Activated CD8-positive, alpha-beta T cell treated with anti-CD3 and anti-CD28 coated beads, Interleukin-2, amount 10 ng/mL, durations not matched to agents 7 days and 5 days (primary cell): ENCODE measurements at places on chromosomes 12 and 14. TPM values are rescaled to one million over a fixed set of nuclear protein-coding genes. Genes with fewer than 3 reads are reported as not detected.

GRCh38 chr12:104957719-104958000 lies 430 bp downstream of the SLC41A2 start:
- no peaks in the 10 kb centered on the region for H3K36me3 ChIP-seq
- H3K27me3 ChIP-seq: peaks cover 48% of the 10 kb centered on the region

DNA sequence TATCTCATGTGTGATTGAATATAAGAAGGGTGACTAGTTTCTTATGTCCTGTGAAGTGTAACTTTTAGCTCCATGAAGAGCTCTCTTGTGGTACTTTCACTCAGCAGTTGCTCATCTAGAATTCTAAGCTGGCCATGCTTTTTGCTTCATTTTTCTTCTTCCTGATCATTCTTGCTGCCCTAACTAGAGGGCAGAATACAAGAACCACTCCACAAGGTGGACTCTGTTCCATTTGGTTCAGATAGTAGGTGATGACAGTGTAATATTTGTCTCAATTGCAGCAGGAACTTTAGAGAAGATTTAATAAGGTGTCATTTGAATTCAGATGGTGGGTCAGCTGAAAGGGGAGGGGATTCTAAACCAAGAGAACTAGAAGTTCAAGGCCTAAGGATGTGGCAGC lies 17.6 kb downstream of the WDR20 start:
- H3K36me3 ChIP-seq: peaks cover 23% of the 10 kb centered on the region
- peaks cover 5% of the 10 kb centered on the region for H3K4me1 ChIP-seq
- no peak for DNase-seq
- no peak overlapping the region for H3K27ac ChIP-seq
- H3K27me3 ChIP-seq: no peaks in the 10 kb centered on the region

DNA sequence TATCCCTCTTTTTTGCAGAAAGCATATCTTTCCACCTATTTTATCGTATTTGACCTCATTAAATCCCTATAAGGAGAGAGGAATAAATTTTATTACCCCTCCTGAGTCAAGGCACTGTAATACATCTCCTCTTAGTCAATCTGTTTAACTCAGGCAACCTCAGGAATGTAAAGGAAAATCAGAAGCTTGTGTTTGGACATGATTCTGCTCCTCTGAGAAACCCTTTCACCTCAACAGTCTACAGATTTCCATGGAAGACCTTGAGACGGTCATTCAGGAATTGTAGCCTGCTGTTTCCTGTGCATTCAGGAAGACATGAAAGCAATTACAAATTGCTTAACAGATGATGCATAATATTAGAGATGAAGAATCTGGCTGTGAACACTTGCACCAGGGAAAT lies 360.8 kb downstream of the PAWR start:
- DNase-seq: no peak
- no peak overlapping the region for H3K27ac ChIP-seq
- no peaks in the 10 kb centered on the region for H3K36me3 ChIP-seq

GRCh38 chr14:55454264-55455002 lies 14.0 kb upstream of the TBPL2 start:
- H3K4me1 ChIP-seq: no peaks in the 10 kb centered on the region
- H3K4me3 ChIP-seq: no peak overlapping the region
- peaks cover 14% of the 10 kb centered on the region for H3K27me3 ChIP-seq
- H3K27ac ChIP-seq: no peak overlapping the region
- no peaks in the 10 kb centered on the region for H3K36me3 ChIP-seq
- no peak for DNase-seq

DNA sequence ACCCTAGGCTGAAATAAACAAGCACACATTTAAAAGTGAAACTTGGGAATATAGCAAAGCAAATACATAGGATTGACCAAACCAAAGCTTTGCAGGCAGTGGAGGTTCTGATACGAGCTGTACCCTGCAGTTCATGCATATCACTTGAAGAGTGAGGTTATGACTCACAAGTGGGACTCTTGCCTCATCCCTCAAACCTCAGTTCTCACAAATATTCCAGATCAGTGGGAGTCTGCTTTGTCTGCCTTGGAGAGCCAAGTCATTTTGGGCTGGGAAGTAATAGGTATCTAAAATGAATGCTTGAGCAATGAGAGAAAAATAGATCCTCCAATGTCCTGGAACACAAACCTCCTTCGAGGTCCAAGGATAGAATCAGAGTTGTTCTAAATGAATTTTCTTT lies 116.4 kb downstream of the LRIG3 start:
- H3K4me1 ChIP-seq: no peaks in the 10 kb centered on the region
- no peak overlapping the region for H3K4me3 ChIP-seq
- no peak for DNase-seq
- no peak overlapping the region for H3K27ac ChIP-seq
- H3K27me3 ChIP-seq: no peaks in the 10 kb centered on the region
- H3K36me3 ChIP-seq: no peaks in the 10 kb centered on the region

GRCh38 chr14:21017528-21018245 lies 7.2 kb downstream of the NDRG2 start:
- H3K4me3 ChIP-seq: no peak overlapping the region
- H3K27ac ChIP-seq: no peak overlapping the region
- no peak for DNase-seq
- no peaks in the 10 kb centered on the region for H3K36me3 ChIP-seq
- no peaks in the 10 kb centered on the region for H3K4me1 ChIP-seq

DNA sequence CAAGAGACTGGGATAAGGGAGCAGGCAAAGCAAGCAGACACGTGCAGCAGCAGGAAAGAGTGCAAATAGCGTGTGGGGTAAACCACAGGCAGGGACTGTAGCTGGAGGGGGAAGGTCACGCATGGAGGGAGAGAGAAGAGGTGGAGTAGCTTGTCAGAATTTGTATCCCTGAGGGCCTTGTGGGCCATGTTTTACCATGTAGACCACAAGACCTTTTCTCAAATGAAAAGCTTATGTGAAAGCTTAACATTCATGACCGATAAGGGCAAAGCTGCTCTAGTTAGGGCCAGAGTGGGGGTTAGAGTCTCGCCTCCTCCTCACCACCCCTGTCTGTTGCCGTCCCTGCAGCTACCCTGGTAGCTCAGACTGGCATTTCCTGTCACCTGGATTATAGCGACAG lies 152.9 kb upstream of the E2F7 start:
- no peaks in the 10 kb centered on the region for H3K36me3 ChIP-seq
- H3K4me1 ChIP-seq: no peaks in the 10 kb centered on the region
- DNase-seq: no peak
- no peaks in the 10 kb centered on the region for H3K27me3 ChIP-seq

DNA sequence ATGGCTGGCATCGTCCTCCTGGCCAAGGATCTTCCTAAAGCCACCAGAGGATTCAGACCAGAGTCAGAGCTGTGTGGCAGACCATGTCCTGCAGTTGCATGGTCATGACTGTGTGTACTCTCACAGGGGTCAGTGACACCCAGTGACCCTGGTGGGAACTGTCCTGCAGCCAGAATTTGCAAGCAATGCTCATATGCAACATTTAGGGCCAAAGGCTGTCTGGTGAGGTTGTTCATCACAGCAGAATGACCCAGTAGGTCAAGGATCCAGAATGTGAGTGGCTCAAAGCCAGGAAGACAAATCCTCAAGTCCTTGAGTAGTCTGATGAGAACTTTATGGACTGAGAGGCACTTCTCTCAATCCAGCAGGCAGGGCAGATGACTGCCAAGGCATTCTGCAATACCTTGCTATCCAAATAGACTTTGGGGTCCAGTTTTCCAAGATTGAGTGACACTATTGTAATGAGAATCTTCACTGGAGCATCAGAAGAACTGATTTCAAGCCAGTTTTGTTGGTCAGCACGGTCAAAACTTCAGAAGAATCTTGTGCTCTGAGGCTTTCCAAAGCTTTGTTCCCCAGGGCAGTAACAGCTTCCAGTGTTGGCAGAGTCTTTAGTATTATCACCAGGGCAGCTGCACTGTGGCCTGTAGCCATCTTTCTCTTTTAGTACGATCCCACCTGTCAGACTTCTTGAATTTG lies 122.0 kb downstream of the PTCSC3 start:
- no peak overlapping the region for H3K27ac ChIP-seq
- H3K36me3 ChIP-seq: no peaks in the 10 kb centered on the region
- DNase-seq: no peak
- H3K27me3 ChIP-seq: peaks cover 29% of the 10 kb centered on the region
- H3K4me3 ChIP-seq: no peak overlapping the region

DNA sequence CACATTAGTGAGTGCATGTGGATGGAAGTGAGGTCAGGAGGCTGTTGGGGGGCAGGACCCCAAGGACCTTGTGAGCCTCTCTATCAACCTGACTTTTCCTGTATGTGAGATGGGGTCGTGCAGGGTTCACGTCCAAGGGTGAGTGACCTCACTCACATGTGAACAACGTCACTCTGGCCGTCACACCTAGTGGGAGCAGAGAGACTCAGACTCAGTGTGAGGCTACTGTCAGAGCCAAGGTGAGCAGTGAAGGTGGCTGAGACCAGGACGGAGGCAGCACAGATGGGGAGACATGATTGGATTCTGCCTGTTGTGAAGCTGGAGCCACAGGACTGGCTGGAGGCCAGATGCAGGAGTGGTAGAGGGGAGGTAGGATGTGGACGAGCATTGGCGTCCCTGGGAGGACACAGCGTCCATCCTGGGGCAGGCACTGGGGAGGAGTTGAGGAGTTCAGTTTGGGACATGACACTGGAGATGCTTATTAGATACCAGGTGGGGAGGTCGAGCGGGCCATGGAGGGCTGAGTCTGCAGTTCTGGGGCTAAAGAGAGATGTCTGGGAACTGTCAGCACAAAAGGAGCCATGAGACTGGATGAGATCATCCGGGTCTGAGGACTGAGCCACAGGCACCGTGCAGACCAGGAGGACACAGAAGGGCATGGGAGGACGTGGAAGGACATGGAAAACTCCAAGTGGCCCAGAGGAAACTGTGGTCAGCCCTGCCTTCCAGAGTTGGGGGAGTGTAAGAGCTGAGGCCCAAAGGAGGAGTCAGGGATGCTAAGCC lies 92.8 kb downstream of the LGMN start:
- H3K4me1 ChIP-seq: peaks cover 88% of the 10 kb centered on the region
- H3K27me3 ChIP-seq: no peaks in the 10 kb centered on the region
- peak overlapping the region; percentile 49 for H3K4me3 ChIP-seq
- H3K36me3 ChIP-seq: peaks cover 85% of the 10 kb centered on the region
- DNase-seq: no peak

GRCh38 chr12:88361493-88361892 lies 218.8 kb downstream of the KITLG start:
- H3K4me3 ChIP-seq: no peak overlapping the region
- no peak overlapping the region for H3K27ac ChIP-seq
- H3K4me1 ChIP-seq: no peaks in the 10 kb centered on the region
- H3K27me3 ChIP-seq: no peaks in the 10 kb centered on the region

DNA sequence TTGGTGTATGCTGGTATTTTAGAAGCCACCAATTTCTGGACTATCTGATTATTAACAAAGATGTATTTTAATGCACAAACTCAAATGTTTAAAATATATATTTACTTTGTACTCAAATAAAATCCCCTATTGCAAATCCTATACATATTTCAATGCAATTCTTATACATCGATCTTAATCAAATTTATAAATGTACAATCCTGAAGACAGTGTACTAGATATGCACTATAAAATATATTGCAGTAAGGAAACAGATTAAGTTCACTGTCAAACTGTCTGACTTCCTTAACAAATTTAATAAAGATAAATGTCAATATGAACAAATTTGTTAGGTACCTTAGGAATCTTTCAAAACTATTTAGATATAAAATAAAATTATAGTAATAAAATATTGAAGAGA lies 43.9 kb downstream of the FOXA1 start:
- no peaks in the 10 kb centered on the region for H3K27me3 ChIP-seq
- no peak overlapping the region for H3K4me3 ChIP-seq
- no peak for DNase-seq
- no peaks in the 10 kb centered on the region for H3K36me3 ChIP-seq

- H3K27ac ChIP-seq: no peak overlapping the region
- no peak overlapping the region for H3K4me3 ChIP-seq
- H3K4me1 ChIP-seq: peaks cover 6% of the 10 kb centered on the region
- H3K27me3 ChIP-seq: peaks cover 5% of the 10 kb centered on the region
Measured at GRCh38 chr12:102920271-102920670, 3.2 kb upstream of the PAH start.

DNA sequence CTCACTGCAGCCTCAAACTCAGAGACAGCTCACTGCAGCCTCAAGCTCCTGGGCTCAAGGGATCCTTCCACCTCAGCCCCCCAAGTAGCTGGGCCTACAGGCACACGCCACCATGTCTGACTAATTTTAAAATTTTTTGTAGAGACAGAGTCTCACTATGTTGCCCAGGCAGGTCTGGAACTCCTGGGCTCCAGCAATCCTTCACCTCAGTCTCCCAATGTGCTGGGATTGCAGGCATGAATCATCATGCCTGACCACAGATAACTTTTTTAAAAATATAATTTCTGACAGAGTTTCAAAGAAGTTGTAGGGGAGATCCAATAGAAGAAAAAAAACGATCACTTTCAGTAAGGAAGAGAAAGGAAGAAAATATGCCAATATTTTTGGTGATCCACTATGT lies 189.7 kb upstream of the CDKN3 start:
- no peak overlapping the region for H3K27ac ChIP-seq
- DNase-seq: no peak
- H3K27me3 ChIP-seq: peaks cover 13% of the 10 kb centered on the region
- H3K4me3 ChIP-seq: no peak overlapping the region
- no peaks in the 10 kb centered on the region for H3K4me1 ChIP-seq

DNA sequence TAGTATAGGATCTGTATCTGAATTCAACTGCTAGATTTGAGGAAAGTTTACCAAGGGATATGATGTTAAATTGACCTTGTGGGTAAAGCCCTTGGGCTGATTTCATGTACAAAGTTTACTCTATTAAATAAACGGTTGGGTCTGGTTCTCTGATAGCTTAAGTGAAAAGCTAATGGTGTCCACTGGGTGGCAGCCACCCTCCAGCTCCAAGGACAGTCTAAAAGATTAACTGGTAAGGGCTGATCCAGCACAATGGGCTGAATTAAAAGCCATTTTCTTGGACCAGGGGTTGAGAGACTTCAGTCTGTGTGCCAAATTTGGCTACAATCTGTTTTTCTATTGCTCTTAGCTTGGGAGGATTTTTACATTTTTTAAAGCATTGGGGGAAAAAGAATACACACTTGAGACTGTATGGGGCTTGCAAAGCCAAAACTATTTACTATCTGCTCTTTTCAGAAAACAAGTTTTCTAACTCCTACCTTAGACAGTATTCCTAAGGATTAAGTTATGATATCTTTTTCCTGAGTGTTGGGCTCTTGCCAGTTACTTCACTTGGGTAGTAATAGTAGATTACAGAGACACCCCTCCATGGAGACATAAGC lies 116.5 kb downstream of the GPHN start:
- H3K27ac ChIP-seq: no peak overlapping the region
- H3K36me3 ChIP-seq: peaks cover 5% of the 10 kb centered on the region

DNA sequence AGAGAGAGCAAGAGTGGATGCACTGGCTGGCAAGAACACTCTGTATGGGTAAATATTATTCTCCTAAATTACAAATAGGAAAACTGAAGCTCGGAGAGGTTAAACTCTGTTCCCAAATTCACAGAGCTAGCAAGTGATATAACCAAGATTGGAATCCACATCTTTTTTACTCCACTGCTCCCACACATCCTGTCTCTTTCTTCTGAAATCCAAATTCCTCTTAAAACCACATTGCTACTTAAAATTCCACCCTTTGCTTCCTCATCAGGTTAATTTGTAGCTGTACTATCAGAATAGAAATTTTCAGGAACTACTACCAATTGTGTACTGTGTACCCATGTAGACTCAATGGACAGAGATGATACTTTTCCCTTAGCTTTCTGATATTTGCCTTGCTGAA lies 74.4 kb downstream of the ARMH4 start:
- H3K4me3 ChIP-seq: no peak overlapping the region
- no peak overlapping the region for H3K27ac ChIP-seq
- no peaks in the 10 kb centered on the region for H3K36me3 ChIP-seq
- H3K4me1 ChIP-seq: no peaks in the 10 kb centered on the region

SLC16A7 gene
- 38.8 TPM for total RNA-seq

CDKN1B gene
- 96.7 TPM for total RNA-seq

ZFHX2 gene
- total RNA-seq: 1.5 TPM

PRB2 gene
- not detected for total RNA-seq

RHEBL1 gene
- 9.9 TPM for total RNA-seq

RAPGEF3 gene
- total RNA-seq: 0.24 TPM

AQP6 gene
- not detected for total RNA-seq

TMEM132C gene
- total RNA-seq: not detected

AVPR1A gene
- not detected for total RNA-seq

DAO gene
- not detected for total RNA-seq
